ENCODE measurements at places on chromosomes 1 and 21. TPM values are rescaled to one million over a fixed set of nuclear protein-coding genes. Genes with fewer than 3 reads are reported as not detected.

DNA sequence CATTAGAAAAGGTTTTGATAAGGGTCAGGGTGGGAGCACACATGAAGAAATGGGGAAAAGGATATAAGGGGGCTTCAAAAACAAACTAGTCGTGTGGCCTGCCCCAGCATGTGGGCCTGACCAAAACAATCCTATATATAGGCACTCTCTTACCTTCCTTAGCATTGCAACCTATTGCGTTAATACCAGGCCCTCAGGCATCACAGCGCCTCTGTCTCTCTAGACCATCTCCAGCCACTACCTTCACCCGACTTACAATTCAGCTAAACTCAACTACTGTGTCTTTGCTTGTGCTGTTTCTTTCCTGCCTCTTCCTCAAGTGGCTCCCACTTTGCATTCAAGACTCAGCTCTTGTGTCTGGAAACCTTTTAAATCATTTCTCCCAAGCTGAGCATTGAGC lies 47.0 kb upstream of the GJA5 start:
- DNase-seq = no peak

- DNase-seq = no peak
Measured at GRCh38 chr1:34771573-34772371, 9.2 kb upstream of the GJB3 start.

DNA sequence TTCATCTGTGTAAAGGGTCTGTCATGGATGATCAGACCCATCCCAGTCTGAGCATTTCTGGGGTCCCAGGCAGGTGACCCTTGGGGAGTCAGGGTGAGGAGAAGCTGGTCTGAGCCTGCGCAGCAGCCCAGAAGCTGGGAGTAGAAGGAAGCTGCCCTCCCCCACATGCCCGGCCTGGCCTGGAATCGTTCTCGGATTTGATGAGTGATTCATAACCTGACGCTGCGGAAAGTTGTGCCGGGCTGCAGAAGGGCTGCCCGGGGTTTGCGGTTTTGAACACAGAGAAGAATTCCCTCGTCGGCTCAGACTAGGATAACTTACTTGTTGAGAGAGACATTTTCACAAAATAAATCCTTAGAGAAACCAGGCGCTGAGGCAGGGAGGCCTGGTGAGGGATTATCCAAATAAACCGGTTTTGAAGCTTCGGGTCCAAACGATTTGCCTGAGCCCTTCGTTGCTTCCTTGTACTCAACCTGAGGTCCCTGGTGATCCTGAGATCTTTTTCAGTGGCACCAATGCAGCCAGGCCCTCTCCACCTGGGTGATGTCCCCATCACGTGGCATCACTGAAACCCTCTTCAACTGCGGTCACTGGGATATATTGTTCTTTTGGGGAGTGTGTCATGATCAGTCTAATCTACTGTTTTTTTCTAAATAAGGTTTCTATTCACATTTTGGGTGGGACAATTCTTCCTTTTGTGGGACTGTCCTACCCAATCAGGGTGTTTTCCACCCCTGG lies 29.2 kb downstream of the EPHB2 start:
- DNase-seq = peak; percentile 36

GRCh38 chr1:14413819-14414490 lies 184.5 kb upstream of the KAZN start:
- DNase-seq = no peak

- DNase-seq = peak; percentile 70
Measured at GRCh38 chr1:94541246-94542087, at the start of gene F3. Gene F3 (minus strand): TSS chr1:94541759. CDS start chr1:94541636, 123 bp downstream.

- DNase-seq = no peak
Measured at GRCh38 chr1:56060906-56061305, 518.5 kb downstream of the PLPP3 start.

Gene PPP2R5A
- 32.0 TPM for polyA plus RNA-seq

DNA sequence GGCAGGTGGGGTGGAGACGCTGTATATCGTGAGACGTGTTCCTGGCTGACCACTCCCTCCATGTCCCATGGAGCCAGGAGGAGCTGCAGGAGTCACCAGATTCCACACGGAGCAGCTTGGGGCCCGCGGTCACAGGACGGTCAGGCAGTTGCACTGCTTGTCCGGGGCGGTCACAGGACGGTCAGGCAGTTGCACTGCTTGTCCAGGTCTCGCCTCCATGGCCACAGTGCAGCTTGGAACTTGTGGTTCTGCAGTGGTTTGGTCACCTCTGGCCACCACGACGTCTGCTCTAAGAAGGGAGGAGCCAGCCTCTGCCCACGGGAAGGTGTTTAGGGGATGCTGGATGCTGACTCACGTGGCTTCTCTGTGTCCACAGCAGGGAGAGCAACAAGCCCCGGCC lies 33.0 kb downstream of the SLX9 start:
- no peak for DNase-seq

Gene ZFYVE9
- polyA plus RNA-seq = 37.7 TPM

Gene DCDC2B
- polyA plus RNA-seq = 0.96 TPM

Gene AQP10
- not detected for polyA plus RNA-seq

GRCh38 chr1:229862017-229862774 lies 204.8 kb upstream of the GALNT2 start:
- no peak for DNase-seq

Gene AMY1C
- not detected for polyA plus RNA-seq

Gene RIMS3
- 1.7 TPM for polyA plus RNA-seq

GRCh38 chr21:25370311-25370744 lies 237.0 kb downstream of the MRPL39 start:
- DNase-seq = no peak

- DNase-seq = no peak
Measured at GRCh38 chr21:27515676-27516075, 548.8 kb upstream of the ADAMTS5 start.

DNA sequence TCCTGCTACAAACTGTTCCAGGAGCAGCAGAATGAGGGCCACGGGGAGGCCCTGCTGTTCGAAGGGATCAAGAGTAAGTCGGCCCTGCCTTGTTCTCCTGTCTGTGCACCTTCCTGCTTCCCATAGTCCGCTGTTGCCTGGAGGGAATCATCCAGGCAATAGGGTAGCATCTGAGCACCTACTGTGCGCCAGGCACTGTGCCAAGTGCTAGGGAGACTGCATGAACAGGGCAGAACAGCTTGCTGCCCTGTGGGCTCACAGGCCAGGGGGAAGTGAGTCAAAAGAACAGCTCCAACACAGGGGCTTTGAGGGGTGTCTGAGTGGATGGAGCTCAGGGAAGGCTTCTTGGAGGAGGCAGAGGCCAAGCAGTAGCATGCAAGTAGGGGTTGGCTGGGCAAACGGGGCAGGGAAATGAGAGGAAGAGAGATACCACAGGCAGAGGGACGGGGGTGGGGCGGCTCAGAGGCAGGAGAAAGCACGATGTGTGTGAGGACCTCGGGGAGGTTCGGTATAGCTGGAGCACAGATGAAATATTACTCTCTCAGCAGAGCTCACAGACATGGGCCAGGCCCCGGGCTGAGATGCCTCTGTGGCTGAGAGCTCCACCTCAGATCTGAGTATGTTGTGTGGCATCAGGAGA lies 15.5 kb upstream of the PADI6 start:
- no peak for DNase-seq

GRCh38 chr1:32413507-32414185 lies 19.4 kb upstream of the BSDC1 start:
- no peak for DNase-seq
